NCI-H1092 treated with DMSO at 0.1 percent for 48 hours (cell line): ENCODE measurements at places on chromosomes 11 and 22.
A peak's percentile ranks its signal among the peaks of the same experiment; 100 is the strongest.

GRCh38 chr11:115188188-115188897 lies 315.9 kb downstream of the CADM1 start:
- DNase-seq: no peak

DNA sequence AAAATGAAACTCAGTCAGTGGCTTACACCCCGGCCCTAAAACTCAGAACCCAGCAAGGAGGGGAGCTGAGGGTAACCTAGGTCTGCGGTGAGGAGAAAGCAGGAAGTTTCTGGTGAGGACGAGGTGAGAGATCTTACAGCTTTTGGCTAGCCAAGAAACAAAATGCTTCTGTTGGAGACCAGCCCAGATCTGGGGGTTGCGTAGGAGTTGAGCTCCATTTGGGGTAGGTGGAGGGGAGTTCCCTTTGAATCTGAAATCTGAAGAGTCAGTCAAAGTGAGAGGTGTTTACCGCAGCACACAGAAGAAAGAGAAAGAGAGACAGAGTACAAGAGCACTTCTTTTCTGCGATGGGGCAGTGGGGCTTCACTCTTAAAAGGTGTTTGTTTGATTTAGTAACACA lies 29.6 kb downstream of the EHF start:
- no peak for DNase-seq

GRCh38 chr22:22450343-22450839 lies 58.2 kb downstream of the ZNF280B start:
- no peak for DNase-seq

DNA sequence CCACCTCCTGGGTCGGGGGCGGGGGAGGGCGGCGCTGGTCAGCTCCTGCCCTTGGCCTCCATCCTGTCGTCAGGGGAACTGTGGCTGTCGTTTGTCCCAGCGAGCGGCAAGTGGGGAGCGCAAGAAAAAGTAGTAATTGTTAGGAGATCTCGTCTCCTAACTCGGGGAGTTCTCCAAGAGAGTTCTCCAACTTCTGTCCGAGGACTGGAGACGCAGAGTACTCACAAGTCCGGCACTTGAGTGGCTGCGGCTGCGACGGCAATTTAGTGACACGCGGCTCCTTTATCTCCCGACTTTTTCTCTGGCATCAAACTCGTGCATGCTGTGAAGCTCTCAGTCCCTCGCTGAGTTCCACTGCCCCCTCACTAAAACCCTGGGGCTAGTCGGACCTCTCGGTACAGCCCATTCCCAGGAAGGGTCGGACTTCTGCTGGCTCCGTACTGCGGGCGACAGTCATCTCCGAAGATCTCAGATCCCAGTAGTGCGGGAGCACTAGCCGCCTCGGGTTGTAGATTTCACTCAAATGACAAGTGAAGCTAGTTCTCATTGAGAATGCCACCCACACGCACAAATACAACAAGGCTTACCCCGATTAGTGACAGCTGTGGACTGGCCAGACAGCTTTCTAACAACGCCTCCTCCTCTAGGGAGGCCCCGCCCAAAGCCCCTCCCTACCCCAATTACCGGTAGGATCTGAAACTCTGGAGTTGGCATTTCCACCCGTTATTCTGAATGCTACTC lies at the start of gene PGR:
Gene PGR, minus strand, starts transcription at position 611 of the 741 bp plus-strand sequence. CDS start 743 bp downstream, outside the sequence.
- DNase-seq: no peak

DNA sequence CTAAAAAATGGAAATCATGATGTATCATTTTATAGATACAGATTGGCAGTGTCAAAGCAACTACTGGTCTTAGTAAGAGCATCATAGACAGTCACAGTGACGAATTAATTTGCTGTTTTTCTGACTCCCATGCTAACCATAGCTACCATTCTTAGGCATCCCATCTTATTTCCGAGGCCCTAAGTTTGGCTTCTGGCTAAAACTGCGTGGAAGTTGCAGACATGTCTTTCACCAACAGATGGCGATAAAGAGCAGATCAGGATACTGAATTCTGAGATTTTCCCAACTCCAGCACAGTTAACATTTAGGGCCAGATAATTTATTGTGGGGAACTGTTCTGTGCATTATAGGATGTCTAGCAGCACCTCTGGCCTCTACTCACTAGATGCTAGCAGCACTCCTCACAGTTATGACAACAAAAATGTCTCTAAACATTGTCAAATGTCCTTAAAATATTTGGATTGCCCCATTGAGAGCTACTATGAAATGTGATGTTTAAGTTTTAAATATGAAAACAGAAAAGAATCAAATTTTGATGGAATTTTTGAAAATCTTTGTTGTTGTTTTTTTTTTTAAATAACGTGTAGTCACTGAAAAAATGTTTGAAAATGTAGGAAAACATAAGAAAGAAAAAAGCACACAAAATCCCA lies 16.3 kb downstream of the OR2AG2 start:
- DNase-seq: peak; percentile 0

GRCh38 chr11:12195768-12196167 lies 85.4 kb downstream of the MICAL2 start:
- no peak for DNase-seq

DNA sequence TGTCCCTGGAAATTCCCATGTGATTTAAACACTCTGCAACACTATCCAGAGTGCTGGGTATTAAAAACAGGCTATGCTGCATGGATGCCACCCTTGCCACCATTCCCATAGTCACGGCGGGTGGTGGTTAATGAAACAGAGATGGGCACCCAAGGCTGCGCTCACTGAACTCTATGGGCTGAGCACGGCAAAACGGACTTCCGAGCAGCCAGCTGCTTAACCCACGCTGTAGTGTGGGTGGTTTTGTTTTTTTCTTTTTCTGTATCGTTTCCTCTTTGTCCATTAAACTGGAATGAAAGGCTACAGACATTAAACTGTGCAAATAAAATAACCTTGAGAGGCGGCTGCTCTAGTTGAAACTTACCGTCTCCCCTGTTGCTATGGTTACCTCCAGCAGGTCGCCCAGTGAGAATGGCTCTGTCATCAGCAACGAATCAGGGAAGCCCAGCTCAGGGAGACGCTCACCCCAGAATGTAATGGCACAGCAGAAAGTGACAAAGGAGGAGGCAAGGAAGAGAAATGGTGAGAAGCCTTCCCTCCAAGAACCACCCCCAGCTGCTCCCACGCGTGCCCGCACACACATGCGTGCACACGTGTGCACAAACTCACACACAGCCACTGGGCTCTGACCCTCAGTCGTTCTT lies 102.1 kb downstream of the C11orf91 start:
- DNase-seq: peak; percentile 92

DNA sequence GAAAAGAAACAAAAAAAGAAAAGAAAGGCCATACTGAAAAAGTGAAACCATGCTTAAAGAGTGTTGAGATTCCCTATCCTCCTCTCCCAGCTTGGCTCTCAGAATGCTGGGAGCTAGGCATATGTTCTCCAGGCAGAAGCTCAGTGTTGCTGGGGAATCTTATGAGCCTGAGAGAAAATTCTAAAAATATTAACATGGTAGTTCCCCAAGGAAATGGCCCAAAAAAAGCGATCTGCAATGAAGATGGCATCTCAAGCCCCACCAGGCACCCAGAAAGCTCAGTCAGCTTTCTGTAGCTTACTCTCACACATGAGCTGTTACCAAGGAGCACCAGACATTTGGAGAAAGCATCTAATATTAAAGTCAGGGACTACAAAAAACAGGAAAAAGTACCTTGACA lies 94.5 kb downstream of the CD44 start:
- no peak for DNase-seq
